Hematopoietic multipotent progenitor cell (in vitro differentiated cells): ENCODE measurements at places on chromosomes 3 and 15.

DNA sequence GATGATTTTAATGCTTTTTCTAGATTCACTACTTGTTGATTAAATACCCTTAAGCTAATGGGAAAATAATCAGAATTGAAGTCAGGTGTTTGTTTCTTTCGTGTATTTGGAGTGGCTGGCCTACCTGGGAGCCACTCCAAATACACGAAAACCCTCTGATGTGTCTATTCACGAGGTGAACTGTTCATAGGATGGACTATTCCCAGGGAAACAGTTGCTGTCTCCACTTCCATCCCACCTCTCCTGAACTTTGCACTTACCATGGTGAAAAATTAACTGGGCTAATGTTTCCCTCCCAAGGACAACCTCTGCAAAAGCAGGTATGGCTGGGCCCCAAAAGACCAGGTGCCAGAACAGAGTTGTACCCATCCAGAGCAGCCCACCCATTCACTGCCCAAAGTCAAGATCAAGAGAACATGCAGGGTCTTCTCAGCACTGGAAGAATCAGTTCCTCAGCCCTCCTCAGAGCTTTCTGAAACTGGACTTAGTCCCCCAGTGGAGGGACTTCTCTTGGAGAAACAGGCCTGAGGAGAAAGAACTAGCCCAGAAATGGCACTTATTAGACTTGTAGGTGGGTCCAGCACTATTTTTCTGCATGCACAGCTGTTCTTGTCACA is 2.9 kb upstream of the SMAD3 start:
- DNase-seq, result no peak

GRCh38 chr3:197183582-197183981 is 114.8 kb downstream of the DLG1 start:
- DNase-seq, result no peak

- no peak for DNase-seq
Observed at GRCh38 chr3:184993394-184993793, 159.5 kb downstream of the C3orf70 start.

DNA sequence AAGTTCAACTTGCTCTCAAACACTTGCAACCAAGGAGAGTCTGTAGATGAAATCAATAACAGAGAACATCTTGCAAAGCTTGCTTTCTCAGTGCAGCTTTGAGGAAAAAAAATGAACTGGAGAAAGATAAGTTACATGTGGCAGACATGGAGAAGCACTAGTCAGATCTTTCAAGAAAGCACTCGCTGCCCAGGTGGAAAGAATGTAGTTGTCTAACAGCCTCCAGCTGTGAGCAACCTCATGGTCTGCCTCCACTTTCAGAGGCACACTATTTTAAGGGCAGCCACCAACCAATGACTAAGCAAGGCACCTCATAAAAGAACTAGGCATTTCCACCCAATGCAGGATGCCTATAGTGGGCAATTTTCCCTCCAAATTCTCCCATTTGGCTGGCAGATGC is 125.4 kb upstream of the CPNE4 start:
- DNase-seq, result no peak

DNA sequence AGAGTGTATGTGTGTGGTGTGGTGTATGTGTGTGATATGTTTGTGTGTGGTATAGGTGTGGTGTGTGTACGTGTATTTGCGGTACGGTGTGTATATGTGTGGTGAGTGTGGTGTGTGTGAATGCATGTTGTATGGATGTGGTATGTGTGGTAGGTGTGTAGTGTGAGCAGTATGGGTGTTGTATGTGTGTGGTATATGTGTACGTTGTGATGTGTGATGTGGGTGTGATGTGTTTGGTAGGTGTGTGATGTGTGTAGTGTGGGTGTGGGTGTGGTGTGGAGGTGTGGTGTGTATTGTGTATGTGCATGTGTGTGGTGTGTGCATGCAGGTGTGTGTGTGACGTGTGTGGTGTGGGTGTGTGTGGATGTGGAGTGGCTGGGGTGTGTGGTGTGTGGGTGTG is 58.7 kb downstream of the EFCAB12 start:
- DNase-seq, result no peak

- DNase-seq, result no peak
Observed at GRCh38 chr3:14630404-14631100, 21.0 kb upstream of the CCDC174 start.

DNA sequence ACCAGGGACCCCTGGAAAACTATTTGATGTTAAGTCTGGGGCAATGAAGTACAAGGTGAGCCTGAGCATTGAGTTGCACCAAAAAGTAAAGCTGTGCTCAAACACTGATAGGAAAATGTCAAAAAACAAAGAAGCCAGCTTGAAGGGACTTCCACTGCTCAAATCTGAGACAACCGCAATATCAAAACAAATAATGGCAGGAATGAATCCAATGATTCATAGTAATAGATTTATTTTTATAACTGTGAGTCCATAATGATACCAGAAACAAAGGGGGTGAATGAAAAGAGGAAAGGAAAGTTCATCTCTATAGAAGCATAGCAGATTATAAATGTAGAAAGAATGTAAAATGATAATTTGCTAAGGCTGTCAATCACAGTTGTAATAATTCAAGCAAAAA is 237.3 kb upstream of the ZBTB20 start:
- no peak for DNase-seq

DNA sequence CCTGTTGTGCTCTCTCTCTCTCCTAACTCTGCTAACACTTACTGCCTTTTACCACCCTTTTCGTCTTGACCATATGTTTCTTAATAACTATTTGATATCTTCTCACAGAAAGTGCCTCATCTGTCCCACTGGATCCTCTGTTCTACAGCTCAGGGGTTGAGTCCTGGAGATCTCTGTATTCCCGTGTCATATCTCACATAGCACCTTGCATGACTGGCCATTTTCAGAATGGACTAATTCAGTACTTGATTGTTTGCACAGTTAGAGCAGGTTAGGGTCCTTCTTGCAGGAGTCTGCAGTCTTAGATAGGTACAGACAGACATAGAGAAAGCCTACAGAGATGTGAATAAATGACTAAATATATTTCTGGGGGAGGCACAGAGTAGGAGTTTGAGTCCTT is 20.9 kb downstream of the HACD3 start:
- DNase-seq, result no peak

GRCh38 chr3:103968131-103968530 is 1398.6 kb upstream of the ALCAM start:
- DNase-seq, result no peak

GRCh38 chr15:70023769-70024491 is 73.8 kb downstream of the TLE3 start:
- DNase-seq, result no peak

GRCh38 chr3:65436580-65436979 is 602.1 kb downstream of the MAGI1 start:
- DNase-seq, result no peak
